ENCODE measurements at places on chromosomes 5 and 9.
A peak's percentile ranks its signal among the peaks of the same experiment; 100 is the strongest.

DNA sequence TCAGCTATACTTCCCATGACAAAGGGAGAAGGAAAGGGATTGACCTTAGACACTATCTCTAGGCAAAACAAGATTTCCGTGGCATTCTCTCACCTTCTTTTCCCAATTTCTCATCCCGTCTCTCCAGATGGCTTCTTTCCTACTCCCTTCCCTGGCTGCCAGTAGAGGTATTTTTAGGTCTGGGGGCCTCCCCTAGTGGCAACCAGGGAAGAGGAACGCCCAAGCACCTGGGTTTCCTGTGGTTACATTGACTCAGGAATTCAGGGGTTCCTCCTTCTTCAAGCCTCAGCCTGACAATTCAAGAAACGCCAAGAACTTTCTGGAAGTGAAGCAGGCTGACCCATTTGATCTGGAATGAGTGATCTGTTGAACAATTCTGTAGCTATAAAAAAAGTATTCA lies 111.5 kb upstream of the OSMR start:
- no peak for DNase-seq

DNA sequence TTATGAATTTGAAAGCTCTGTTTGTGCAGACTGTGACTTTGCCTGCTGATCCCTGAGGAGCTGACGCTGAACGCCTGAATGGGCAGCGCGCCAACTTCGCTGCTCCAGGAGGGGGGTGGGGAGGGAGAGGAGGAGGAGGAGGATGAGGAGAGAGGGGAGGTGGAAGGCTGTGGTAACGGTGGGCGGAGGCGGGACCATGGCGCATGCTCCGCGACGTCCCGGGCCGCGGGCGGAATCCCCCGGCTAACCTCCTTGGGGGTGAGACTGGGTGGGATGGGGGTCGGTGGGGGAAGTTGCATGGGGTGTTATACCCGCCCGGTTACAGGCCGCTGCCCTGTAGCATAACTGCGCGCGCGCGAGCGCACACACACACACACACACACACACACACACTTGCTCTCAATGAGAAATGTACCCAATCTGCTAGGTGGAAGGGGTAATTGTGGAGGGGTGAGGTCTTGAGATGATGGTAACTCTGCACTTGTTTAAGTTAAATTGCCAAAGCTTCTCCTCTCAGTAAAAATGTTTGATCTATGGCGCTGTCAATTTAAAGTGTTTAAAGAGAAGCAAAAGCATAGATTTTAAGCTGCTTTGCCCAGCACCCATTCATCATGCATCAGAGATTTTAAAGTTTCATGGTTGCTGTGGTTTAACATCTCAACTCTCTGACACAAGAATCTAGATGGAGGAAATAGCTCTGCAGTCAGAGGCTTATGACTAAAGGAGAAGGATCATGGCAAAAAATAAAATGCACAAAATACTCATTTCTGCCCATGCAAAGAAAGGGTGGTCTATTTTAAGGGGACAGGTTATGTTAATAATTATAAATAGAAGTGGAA lies 76.6 kb upstream of the TBCA start:
- DNase-seq: no peak

DNA sequence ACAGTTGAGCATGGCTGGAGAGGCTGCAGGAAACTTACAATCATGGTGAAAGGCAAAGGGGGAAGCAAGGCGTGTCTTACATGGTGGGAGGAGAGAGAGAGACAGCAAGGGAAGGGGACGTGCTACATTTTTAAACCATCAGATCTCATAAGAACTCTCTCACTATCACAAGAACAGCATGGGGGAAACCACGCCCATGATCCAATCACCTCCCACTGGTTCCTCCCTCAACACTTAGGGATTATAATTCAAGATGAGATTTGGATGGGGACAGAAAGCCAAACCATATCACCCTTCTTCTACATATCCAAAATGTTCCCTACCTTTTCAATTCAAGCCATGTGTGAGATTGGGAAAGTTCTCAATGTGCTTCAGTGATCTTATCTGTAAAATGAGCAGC lies 22.9 kb upstream of the GLRX start:
- no peak for DNase-seq

DNA sequence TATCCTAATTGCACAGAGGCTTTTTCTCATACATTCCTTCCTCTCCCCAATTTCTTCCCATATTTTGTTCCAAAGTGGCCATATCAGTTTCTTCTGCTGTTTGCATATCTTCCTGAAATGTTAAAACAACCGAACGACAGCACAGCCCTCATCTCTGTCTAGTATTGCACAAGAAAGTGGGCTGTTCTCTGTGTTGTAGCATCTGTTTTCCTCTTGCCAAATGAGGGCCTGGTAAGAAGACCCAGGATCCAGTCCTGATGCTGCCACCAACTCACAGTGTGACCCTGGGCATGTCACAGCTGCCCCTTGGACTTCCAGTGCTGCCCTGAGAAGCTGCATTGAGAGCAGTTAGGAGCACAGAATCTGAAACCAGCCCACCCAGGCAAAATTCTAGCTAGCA lies 4.1 kb downstream of the SLC31A2 start:
- no peak for DNase-seq

DNA sequence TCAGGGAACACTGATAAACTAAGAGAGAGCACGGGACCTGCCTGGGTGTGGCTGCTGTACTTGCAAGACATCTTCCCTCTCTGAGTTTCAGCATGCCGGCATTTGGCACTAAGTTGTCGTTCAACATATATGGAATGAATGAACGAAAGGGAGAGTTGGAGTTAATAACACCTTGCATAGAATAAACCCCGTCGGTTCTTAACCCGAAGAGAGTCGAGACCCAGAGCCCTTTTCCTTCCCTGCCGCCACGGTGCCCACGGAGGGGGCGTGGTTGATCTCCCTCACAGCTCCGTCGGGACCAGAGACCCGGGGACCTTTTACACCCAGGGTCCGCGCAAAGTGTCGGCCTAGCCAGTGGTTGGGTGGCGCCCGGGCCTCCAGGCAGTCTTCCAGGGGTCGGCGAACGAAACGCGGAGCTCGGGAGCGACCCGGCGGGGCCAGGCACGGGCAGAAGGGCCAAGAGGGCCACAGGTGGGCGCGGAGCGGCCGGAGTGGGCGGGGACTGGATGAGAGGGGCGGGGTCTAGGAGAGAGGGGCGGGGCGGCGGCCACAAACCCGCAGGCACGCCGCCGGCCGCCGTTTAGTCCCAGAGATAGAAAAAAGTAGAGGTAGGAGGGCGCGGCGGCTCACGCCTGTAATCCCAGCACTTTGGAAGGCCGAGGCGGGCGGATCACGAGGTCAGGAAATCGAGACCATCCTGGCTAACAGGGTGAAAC lies 735 bp upstream of the RPL26L1 start:
- DNase-seq: peak; percentile 50

DNA sequence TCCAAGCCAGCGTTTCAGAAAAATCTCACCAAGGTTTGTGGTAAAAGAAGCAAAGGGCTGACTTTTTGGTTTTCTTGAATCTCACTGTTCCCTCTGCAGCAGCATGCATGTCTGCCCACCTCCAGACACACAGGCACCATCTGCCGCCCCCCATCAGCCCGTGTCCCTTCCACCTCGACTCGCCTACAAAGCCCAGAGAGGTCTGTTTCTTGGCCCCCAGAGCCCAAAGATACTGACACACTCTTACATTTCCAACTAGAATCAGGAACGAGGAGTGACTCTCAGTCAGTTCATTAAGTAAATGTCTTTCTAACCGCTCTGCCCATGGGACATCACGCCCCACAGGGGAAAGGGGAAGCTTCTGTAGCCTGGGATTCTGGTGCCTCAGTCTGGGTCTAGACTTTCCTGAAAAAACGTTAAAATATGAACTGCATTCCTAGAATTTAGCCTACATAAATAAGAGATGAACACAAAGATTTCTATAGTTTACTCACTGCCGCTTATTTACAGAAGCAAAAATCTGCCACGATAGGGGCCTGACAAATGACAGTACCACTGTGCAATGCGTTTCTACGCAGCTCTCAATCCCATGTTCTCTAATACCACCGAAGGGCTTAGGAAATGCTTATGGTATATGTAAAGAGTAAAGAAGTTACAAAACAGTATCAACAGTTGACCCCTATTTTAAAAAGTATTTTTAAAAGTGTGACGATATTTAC lies 4.1 kb downstream of the IL4 start:
- DNase-seq: no peak

DNA sequence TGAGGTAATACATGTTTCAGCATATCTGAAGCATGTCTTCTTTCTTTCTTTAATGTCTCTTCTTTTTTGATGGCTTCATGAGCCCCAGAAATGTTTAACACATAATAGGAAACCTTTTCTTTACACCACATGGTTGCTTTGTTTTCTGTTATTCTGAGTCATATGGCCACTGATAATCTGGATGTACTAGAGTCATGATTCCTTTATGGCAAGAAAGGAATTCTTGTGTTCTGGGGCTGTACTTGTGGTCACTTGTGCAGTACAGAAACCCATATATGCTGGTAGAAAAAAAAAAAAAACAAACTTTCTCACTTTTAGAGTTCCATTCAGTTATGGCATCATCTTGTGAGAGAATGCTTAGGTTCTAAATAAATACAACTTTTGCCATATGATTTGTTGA lies 1669.3 kb upstream of the CDH9 start:
- DNase-seq: no peak

GRCh38 chr9:126546036-126546435 lies 67.7 kb upstream of the LMX1B start:
- DNase-seq: no peak

- peak; percentile 49 for DNase-seq
These were observed 122.9 kb upstream of the DAB2 start for GRCh38 chr5:39547553-39548154.

DNA sequence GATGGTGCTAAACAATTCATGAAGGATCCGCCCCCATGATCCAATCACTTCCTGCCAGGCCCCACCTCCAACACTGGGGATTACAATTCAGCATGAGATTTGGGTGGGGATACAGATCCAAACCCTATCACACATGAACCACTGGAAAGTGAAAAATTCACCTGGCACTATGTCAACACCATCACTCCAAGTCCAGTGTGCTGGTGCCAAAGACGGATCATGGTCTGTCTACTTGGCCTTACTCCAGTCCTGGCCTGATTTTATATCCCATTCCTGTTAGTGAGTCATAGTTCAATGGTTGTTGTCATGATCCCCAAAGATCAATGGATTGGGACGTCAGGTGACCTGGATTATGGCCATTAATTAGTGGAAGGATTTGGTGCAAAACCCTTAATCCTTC lies 147.4 kb upstream of the RPS23 start:
- DNase-seq: no peak

GRCh38 chr9:13718086-13718485 lies 438.6 kb upstream of the MPDZ start:
- DNase-seq: no peak

DNA sequence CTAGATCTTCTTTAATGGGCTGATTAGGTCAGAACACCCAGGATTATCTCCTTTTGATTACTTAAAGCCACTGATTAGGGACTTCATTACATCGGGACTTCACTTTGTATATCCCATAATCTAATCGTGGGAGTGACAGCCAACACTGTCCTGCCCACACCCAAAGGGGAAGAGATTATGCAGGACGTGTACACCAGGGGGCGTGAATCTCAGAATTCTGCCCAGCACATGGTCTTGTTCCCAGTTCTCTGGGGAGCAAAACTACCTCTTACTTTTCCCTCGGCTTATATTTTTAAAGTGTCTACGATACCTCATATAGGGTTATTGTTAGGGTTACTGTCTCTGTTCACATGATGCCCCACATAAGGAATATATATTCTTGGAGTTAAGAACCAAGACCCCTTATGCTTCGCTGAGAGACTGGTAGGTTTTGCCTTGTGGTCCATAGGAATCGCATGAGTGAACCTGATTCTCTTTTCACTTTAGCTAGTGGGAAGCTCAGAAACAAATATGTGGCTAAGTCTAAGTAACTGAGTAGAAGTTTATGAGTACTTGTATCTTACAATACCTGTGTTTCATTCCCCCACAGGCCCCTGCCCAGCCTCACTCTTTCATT lies 192.7 kb downstream of the GNA14 start:
- DNase-seq: peak; percentile 40

GRCh38 chr5:120609570-120609969 lies 145.5 kb downstream of the PRR16 start:
- DNase-seq: no peak

DNA sequence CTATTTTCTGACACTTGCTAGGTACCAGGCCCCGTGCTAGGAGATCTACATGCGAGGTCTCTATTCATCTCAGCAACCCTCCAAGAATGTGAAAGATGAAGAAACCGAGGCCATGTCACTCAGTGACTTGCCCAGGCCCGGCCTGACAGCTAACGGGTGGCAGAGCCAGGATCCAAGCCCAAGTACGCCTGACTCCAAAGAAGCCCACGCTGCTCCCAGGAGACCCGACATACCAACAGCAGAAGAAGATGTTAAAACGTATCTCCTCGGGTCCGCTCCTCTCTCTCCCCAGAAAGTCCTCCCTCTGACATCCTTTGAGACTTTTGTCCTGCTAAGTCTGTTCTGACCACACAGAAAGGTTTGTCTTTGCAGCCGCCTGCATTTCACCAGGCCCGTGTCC lies 65.2 kb downstream of the CRB2 start:
- DNase-seq: no peak

DNA sequence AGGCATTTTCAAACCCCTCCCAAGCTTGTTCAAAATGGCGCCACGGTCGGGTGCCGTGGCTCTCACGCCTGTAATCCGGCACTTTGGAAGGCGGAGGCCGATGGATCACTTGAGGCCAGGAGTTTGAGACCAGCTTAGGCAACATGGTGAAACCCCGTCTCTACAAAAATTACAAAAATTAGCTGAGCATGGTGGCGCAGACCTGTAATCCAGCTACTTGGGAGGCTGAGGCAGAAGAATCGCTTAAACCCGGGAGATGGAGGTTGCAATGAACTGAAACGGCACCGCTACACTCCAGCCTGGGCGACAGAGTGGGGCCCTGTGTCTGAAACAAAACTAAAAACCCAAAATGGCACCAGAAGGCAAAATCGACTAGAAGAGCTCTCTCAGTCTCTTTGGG lies 142.0 kb downstream of the MTX3 start:
- DNase-seq: no peak

GRCh38 chr5:169494941-169495548 lies 88.5 kb upstream of the SPDL1 start:
- DNase-seq: no peak

- no peak for DNase-seq
These were observed 46.1 kb upstream of the RIOK2 start for GRCh38 chr5:97229196-97229595.

GRCh38 chr5:107058235-107058634 lies 612.5 kb downstream of the EFNA5 start:
- DNase-seq: no peak

All from activated CD4-positive, alpha-beta T cell treated with anti-CD3 and anti-CD28 coated beads, Interleukin-2, Interleukin-4, amounts not matched to agents 100 ng/mL and 50 ng/mL, durations not matched to agents 16 hours and 8 hours (primary cell).